ENCODE measurements at places on chromosomes 16 and 17.

DNA sequence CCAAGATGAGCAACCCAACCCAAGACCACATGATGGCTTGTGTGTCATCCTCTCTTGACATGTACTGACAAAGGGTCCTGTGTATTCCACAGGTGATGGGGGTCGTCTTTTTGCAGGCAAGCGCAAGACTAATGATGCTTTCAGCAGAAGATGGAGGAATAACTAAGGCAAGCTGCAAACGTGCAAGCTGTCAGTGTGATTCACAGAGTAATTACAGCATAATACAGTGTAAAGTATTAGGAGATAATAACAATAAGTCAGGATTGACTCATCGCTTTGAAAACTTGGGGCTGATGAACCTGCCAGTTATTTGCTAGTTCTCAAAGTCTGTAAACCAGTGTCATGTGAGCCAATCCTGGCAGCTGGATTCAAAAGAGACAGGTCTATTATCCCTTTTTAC, 41.6 kb upstream of the ASIC2 start:
- DNase-seq = no peak

DNA sequence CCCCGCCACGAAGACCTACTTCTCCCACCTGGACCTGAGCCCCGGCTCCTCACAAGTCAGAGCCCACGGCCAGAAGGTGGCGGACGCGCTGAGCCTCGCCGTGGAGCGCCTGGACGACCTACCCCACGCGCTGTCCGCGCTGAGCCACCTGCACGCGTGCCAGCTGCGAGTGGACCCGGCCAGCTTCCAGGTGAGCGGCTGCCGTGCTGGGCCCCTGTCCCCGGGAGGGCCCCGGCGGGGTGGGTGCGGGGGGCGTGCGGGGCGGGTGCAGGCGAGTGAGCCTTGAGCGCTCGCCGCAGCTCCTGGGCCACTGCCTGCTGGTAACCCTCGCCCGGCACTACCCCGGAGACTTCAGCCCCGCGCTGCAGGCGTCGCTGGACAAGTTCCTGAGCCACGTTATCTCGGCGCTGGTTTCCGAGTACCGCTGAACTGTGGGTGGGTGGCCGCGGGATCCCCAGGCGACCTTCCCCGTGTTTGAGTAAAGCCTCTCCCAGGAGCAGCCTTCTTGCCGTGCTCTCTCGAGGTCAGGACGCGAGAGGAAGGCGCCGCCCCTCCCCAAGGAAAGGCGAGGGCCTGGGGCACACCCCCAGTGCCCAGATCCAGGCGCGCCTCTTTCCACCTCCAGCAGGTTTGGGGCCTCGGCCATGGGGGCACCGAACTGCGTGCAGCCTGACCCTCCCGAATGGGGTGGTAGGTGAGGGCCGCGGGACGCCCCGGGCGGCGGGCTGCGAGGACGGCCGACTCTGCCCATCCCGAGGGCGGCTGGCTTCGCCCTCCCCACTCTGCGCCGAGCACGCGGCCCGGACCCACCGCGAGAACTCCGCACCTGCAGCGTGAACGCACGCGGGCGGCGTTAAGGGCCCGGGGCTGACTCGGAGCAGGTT, 664 bp downstream of the HBQ1 start:
- peak; percentile 72 for DNase-seq

- DNase-seq = no peak
These were observed 488 bp upstream of the NTN3 start for GRCh38 chr16:2470603-2471015.

DNA sequence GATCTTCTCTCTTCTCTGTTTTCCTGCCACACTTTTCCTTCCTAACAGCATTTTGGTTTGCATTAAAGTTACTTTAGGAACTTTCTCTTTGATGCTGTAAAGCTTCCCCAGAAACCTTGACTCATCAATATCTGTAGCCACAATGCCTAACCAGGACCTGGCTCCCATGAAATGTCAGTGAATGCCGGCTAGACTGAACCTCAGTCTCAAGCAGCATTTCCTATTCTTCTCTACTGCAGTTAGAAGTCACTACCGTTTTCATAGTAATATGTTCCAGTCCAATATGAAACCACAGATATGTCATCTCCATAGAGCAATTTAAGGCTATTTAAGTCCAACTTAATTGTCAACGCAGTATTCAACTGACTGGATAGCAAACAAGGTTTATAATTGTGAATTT, 28.9 kb downstream of the ITFG1 start:
- DNase-seq = no peak

DNA sequence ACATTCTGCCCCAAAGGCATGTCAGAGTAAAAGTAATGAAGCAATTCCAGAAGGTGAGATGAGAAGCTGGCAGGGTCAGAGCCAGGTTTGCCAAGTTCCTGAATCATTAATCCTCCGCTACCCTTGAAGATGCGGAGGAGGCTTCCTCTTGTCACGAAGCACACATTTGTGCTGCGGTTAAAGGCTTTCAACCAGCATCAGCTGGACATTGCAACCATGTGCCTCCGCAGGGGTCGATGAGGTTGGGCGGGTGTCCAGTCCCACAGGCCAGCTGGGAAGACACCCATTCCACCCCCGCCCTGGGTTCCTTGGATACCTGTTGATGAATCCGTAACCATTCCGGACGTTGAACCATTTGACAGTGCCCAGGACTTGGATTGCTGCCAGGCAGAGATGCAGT, 1.3 kb downstream of the YBX2 start:
- DNase-seq = no peak

- peak; percentile 42 for DNase-seq
These were observed 2.0 kb downstream of the HOXB8 start for GRCh38 chr17:48612854-48613691.

DNA sequence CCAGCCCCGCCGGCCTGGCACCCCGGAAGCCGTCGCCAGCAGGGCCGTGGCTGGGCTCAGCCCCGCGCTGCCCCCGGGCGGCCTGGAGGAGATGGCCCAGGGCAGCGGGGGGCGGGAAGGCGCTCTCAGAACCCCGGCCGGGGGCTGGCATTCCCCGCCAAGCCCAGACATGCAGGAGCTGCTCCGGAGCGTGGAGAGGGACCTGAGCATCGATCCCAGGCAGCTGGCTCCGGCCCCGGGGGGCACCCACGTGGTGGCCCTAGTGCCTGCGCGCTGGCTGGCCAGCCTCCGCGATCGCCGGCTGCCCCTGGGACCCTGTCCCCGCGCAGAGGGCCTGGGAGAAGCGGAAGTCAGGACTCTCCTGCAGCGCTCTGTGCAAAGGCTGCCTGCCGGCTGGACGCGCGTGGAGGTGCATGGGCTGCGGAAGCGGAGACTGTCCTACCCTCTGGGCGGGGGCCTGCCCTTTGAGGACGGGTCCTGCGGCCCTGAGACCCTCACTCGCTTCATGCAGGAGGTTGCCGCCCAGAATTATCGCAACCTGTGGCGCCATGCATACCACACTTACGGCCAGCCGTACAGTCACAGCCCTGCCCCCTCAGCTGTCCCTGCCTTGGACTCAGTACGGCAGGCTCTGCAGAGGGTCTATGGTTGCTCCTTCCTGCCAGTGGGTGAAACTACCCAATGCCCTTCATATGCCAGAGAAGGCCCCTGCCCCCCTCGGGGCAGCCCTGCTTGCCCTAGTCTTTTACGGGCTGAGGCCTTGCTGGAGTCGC, 551 bp downstream of the WDR81 start:
- no peak for DNase-seq

DNA sequence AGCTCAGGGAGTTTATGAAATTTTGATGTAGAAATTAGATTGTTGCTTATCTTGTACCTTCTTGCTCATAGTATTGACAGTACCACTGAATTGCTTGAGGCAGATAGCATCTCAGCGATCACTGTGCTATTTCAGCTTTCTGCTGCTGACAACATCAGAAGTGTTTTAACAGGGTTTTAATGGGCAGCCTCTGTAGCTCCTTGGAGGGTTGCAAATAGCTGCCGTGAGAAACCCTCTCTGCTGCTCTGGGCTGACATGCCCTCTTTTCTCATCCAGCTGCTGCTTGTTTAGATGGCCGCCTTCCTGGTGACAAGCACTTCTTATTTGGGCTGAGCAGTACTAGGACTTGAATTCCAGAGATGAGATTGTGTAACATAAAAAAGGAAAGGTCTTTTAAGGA, 180.2 kb upstream of the TBX2 start:
- no peak for DNase-seq

DNA sequence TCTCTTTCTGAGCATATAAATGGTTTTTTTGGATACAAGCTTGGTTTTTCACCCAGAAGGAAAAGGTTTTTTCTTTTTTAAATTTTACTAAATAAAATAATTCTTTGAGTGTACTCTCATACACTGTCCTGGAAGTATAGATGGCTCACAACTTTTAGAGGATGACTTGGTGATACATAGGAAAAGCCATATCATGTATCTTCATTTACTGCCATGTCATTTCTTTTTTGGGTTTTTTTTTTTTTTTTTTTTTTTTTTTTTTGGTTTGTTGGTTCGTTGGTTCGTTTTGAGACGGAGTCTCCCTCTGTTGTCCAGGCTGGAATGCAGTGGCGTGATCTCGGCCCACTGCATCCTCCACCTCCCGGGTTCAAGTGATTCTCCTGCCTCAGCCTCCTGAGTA, 11.8 kb downstream of the OGFOD1 start:
- no peak for DNase-seq

DNA sequence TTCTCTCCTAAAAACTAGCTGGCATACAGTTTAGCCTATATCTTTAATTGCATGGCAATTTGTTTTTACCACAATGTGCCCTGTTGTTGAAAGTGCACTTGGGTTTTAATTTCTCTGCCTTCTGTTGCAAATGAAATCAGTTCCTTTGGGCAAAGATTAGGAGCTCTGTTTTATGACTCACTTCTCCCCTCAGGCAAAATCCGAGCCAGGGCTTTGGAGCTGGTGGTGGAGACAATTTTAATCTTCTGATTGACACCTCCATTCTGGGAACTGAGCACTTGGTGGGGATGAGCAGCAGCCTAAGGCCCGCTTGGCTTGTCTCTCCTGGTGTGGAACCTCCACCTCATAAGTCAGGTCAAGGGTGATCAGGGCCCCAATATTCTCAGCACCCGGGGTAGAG, 13.3 kb upstream of the MYH8 start:
- no peak for DNase-seq

DNA sequence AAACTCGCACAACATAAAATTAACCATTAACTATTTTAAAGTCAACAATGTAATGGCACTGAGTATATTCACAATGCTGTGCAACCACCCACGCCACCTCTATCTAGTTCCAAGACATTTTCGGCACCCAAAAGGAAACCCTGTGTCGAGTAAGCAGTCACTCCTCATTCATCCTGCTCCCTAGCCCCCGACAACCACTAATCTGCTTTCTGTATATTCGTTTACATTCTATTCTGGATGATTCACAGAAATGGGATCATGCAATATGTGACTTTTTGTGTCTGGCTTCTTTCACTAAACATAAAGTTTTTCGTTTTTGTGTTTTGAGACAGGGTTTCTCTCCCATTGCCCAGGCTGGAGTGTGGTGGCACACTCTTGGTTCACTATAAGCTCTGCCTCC, 42.2 kb upstream of the HAPSTR1 start:
- no peak for DNase-seq

DNA sequence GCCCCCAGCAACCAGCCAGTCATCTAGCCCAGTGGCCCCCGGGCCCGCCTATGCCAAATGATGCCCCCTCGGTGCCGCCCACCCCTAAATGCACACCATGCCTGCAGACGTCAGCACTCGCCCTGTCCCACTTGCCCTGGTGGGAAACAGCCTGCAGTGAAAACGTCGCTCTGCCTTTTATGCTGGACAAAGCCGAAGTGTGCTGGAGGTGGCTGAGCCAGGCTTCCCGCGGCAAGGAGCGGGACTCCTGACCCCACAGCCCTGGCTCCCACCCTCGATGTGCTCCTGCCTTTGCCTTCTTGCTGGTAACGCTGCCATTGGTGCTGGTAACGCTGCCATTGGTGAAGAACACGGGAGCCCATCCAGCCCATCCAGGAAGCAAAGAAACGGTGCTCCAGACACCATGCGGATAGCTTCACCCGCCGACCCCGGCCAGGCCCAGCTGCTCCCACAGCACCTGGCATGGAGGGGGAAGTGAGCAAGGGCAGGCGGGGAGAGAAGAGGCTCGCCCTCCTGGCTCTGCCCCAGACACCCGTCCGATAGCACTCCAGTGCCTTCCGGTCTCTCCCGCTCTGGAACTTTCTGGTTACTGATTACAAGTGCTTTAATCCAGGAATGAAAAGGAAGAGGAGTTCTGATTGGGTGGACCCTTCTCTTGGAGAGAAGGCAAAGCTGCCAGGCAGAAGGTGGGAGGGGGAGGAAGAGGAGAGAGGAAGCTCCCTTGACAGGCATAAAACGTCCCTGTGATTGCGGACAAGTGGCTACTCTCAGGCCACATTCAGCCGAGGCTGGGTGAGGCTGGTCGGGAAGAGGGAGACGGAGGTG, 4.0 kb upstream of the BAIAP2 start:
- no peak for DNase-seq

- no peak for DNase-seq
These were observed 93.7 kb downstream of the PMP22 start for GRCh38 chr17:15171167-15172047.

DNA sequence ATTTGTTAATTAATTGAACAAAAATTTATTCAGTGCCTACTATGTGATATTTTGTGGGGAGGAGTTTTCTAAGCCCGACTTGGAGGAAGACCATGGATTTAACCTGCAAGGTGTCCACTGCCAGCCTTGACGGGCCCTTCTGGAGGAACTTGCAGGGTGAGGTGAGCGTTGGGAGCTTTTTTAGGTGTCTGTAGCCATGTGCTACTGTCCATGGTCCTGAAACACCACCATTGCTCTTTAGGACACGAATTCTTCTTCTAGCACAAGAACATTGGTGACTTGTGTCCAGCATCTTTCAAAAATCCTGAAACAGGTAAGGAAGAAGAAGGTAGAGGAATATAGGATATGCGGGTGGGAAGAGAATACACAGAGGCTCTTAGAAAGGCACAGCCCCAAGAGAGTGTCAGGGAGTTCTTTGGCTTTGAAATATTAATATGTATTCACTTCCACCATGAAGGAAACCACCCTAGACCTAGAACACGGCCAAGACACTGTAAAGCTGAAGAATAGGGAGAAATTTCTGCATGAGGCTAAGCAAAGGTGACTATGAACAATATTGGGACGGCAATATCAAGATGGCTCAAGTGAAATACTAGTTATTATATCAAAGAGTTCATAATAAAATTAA, 27.9 kb upstream of the OR4D1 start:
- DNase-seq = peak; percentile 3

DNA sequence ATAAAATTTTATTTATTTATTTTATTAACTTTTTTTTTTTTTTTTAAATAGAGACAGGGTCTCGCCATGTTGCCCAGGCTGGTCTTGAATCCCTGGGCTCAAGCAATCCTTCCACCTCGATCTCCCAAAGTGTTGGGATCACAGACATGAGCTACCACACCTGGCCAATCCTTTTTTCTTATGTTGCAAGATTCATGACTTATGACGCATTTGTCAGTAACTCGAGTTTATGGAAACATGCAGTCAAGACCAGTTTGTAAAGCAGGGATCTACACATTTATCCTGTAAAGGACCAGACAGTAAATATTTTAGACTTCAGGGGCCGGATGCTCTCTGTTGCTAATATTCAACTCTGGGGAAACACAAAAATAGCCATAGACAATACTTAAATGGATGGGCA, 9.4 kb upstream of the MAP2K6 start:
- no peak for DNase-seq

- no peak for DNase-seq
These were observed 47.4 kb upstream of the SMURF2 start for GRCh38 chr17:64709481-64709880.

GRCh38 chr16:19808061-19808641, 76.5 kb downstream of the GPRC5B start:
- DNase-seq = no peak

Data from stimulated activated CD4-positive, alpha-beta T cell treated with anti-CD3 and anti-CD28 coated beads, TNF-alpha, amount 100 ng/mL, for 4 hours (primary cell).